ENCODE measurements at places on chromosomes 16 and 17.
A peak's percentile ranks its signal among the peaks of the same experiment; 100 is the strongest.

DNA sequence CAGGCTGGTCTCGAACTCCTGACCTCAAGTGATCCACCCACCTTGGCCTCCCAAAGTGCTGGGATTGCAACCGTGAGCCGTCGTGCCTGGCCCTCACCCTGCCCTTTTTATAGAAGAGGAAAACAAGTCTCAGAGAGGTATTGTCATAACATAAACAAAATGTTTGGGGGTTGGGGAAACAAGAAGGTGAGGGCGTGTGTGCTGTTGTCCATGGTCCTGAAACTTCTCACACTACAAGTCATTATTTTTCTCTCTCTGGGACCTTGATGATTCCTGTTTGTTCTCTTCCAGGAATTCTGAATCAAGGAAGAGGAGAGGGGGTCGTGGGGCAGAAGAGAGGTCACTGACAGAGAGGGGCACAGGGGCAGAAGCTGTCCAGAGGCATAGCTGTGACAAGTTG lies 160.2 kb upstream of the LHX1 start:
- peaks cover 17% of the 10 kb centered on the region for H3K27me3 ChIP-seq
- DNase-seq: peak; percentile 42
- no peaks in the 10 kb centered on the region for H3K36me3 ChIP-seq
- H3K27ac ChIP-seq: no peak overlapping the region
- no peaks in the 10 kb centered on the region for H3K4me1 ChIP-seq
- H3K4me3 ChIP-seq: no peak overlapping the region

- no peaks in the 10 kb centered on the region for H3K27me3 ChIP-seq
- no peaks in the 10 kb centered on the region for H3K36me3 ChIP-seq
- no peak for DNase-seq
- no peak overlapping the region for H3K27ac ChIP-seq
Measured at GRCh38 chr17:66348584-66349165, 46.3 kb downstream of the PRKCA start.

GRCh38 chr16:58515871-58516767 lies 802 bp downstream of the SETD6 start:
- no peaks in the 10 kb centered on the region for H3K27me3 ChIP-seq
- peaks cover 3% of the 10 kb centered on the region for H3K4me1 ChIP-seq
- H3K4me3 ChIP-seq: peak overlapping the region; percentile 78
- peak overlapping the region; percentile 84 for H3K27ac ChIP-seq

- no peak for DNase-seq
- H3K27me3 ChIP-seq: peaks cover 2% of the 10 kb centered on the region
- H3K27ac ChIP-seq: no peak overlapping the region
- H3K36me3 ChIP-seq: no peaks in the 10 kb centered on the region
Measured at GRCh38 chr16:57944970-57945739, 25.8 kb downstream of the CNGB1 start.

GRCh38 chr16:64983963-64984362 lies 137.9 kb downstream of the CDH11 start:
- peaks cover 5% of the 10 kb centered on the region for H3K4me1 ChIP-seq
- DNase-seq: peak; percentile 61
- peaks cover 70% of the 10 kb centered on the region for H3K36me3 ChIP-seq
- no peak overlapping the region for H3K4me3 ChIP-seq
- H3K27ac ChIP-seq: no peak overlapping the region

- H3K27ac ChIP-seq: no peak overlapping the region
- H3K27me3 ChIP-seq: peaks cover under 1% of the 10 kb centered on the region
- peaks cover 13% of the 10 kb centered on the region for H3K4me1 ChIP-seq
- DNase-seq: no peak
Measured at GRCh38 chr17:46765453-46765852, 53.0 kb downstream of the WNT3 start.

DNA sequence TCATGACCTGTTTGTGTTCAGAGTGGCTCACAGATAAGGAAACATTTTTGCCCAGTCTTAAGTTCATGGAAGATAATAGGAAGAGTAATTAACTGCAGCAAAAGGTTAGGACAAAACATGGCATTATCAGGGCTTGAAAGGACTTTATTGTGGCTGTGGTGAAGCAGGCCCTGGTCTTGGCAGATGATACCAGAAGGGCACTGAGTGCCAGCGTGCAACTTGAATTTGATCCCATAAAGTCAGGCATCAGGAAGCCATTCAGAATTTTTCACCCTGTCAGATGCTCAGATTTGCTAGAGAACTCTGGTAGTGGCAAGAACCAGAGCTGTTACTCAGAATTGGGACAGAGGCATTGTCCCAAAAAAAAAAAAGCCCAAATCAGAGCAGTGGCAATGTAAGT lies 11.2 kb upstream of the COG7 start:
- no peak overlapping the region for H3K4me3 ChIP-seq
- peaks cover 32% of the 10 kb centered on the region for H3K36me3 ChIP-seq
- no peak for DNase-seq

DNA sequence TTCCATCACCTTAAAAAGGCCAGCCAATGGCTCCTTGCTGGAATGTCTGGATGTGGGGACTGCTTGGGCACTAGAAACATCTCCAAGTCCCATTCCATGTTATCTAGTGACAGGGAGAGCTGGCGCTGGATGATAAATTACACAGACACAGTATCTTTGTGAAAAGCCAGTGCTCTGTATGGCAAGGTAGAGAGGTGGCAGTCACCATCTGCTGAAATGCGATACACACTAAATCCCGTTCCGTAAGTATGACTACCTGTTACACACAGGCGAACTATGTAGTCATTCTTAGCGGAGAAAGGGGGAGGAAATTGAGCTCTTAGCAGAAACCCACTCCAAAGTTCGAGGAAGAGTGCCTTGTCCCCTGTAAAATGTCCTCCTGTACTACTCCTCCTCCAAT lies 81.0 kb upstream of the MYOCD start:
- H3K4me3 ChIP-seq: no peak overlapping the region
- no peak for DNase-seq
- H3K4me1 ChIP-seq: no peaks in the 10 kb centered on the region
- H3K27ac ChIP-seq: no peak overlapping the region

All from lung (tissue), 17 donors.